Activated CD4-positive, alpha-beta T cell treated with anti-CD3 and anti-CD28 coated beads for 36 hours (primary cell): ENCODE measurements at places on chromosomes 16 and 17. TPM values are rescaled to one million over a fixed set of nuclear protein-coding genes. Genes with fewer than 3 reads are reported as not detected.

GRCh38 chr16:50570354-50570753 is 22.2 kb downstream of the NKD1 start:
- DNase-seq: no peak

- DNase-seq: no peak
These were observed 13.2 kb upstream of the CLEC18C start for GRCh38 chr16:70160388-70160787.

DNA sequence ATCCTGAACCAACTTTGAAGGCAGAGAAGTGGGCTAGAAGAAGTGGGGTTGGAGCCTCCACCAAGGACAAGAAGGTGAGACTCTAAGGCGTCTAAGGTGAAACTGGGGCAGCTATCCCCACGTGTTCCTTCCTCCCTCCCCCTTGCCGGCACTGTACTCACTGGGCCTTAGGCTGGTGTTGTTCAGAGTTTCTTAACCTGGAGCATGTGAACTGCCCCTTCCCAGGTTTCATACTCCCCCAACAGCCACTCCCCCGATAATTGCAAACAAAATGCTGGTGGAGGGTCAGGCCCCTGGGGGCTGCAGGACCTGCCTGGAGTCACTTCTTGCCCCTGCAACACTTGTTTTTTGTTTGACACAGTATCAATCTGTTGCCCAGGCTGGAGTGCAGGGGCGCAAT is 7.3 kb upstream of the SOCS3 start:
- DNase-seq: no peak

GRCh38 chr17:40247926-40248495 is 28.9 kb downstream of the WIPF2 start:
- DNase-seq: no peak

DNA sequence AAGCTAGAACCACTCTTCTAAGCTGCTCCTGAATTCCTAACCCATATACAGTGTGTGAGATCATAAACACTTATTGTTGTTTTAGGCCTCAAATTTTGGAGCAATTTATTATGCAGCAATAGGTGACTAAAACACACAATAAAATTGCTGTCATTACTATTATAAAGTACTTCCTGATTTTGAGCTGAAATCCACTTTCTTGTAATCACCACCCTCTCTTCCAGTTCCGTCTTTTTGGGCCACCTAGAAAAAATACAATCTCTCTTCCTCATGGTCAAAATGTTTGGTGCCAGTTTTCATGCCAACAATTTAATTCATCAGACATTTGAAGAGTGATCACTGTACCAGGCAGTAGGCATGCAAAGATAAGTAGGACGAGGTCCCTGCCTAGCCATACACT is 43.3 kb upstream of the NF1 start:
- no peak for DNase-seq

Gene CFAP119
- total RNA-seq: 3.1 TPM

Gene CKLF
- total RNA-seq: 93.5 TPM
